Right kidney (tissue), 9 donors: ENCODE measurements at places on chromosomes 12 and 14.

DNA sequence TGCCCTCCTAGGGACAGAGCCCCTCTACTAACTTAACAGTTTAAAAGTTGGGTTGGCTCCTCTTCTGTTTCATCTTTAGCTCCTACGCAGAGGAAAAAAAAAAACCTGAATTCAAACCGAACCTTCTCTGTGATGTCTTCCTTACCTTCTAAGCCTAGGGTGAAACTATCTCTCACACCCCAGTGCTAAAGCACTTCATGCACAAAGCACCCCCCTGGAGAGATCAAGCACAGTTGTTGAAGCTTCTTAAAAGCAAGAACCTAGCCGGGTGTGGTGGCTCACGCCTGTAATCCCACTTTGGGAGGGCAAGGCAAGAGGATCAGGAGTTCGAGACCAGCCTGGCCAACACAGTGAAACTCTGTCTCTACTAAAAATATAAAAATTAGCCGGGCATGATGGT lies 37.6 kb downstream of the CORO1C start:
- no peak for DNase-seq

DNA sequence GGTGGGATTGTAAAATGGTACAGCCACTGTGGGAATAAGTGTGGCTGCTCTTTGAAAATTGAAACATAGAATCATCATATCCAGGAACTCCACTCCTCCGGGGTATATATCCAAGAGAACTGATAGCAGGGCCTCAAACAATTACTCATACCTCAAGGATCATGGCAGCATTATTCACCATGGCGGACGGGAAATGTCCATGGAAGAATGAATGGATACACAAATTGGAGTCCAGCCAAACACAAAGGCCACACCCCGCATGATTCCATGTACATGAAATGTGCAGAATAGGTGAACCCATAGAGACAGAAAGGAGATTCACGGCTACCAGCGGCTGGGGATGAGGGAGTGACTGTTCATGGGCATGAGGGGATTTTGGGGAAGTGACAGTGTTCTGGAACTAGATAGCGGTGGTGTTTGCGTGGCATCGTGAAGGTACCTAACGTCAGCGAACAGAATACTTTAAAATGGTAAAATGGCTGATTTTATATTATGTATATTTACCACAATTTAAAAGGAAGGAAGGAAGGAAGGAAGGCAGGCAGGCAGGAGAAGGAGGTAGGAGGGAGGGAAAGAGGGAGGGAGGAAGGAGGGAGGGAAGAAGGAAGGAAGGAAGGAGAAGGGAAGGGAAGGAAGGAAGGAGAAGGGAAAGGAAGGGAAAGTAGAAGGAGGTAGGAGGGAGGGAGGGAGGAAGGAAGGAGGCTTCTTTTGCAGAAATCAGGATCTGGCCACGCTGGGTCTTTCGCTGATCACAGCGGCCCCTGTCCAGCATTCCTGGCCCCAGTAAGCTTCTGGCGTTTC lies 14.1 kb upstream of the NCOR2 start:
- no peak for DNase-seq

DNA sequence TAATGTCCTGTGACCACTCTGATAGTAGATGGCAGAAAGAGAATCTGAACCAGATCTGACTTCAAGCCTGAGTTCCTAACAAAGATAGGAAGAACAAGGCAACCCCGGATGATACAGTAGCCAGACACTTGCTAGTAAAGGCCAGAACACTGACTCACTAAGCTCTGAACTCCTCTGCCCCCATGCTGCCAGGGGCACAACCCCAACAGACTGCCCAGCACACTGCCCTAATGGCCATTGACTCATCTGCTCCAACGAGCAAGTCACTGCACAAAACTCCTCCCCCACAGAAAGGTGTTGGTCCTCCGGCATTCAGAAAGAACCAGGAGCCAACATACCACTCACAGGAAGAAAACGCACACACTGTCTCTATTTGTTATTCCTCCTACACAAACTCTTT lies 179.6 kb upstream of the NUDT4 start:
- no peak for DNase-seq

DNA sequence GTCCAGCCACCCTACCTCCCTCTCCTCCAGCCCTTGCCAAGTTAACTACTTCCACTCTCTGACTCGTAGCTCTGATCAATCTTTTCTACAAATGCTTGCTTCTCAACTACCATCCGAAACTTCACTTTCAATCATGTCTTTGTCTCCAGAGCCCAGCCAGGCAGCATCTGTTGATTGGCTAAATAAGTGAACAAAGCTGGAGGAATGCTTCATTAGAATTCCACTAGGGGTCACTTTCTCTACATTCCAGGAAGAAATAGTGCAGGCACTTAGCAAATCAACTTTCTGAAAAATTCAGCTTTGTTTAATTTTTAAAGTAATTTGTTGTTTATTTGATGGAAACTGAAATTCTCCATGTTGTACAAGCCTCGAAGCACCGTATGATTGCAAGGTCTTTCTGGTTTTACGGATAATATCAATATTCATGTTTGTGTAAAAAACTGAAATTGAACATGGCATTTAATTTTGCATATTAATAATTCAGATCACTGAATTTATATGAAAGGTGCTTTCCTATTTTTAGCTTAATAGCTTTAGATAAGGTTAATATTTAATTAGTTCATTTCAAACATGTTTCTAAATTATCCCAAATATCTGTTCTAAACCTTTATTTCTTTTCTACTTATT lies 32.4 kb upstream of the HELB start:
- no peak for DNase-seq

DNA sequence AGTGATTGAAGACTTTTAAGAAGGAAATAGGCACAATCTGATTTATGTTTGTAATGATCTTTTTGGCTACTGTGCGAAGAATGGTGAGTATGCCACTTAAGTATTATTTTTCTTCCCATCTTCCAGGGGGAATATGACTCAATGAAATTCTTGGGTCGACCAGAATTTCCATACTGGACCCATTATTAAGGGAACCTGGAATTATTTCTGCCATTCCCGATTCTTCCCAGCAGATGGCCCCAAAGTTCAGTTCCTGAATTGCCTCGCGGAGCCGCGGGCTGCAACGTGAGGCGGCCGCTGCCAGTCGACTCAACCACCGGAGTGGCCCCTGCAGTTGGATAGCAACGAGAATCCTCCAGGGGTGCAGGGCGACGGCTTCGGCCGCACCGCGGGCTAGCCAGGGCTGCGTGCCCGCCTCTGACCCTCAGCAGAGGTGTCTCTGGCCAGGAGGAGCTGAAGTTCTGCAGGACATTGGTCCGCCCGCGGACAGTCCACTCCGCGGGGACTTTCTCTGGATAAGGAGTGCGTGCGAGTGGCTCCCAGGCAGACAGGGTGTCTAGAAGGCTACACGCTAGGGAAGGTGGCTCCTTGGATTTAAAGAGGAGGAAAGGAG lies 628 bp upstream of the TSHR start:
- DNase-seq, result peak; percentile 85

GRCh38 chr12:52052468-52053186 lies 1.4 kb downstream of the NR4A1 start:
- DNase-seq, result no peak

DNA sequence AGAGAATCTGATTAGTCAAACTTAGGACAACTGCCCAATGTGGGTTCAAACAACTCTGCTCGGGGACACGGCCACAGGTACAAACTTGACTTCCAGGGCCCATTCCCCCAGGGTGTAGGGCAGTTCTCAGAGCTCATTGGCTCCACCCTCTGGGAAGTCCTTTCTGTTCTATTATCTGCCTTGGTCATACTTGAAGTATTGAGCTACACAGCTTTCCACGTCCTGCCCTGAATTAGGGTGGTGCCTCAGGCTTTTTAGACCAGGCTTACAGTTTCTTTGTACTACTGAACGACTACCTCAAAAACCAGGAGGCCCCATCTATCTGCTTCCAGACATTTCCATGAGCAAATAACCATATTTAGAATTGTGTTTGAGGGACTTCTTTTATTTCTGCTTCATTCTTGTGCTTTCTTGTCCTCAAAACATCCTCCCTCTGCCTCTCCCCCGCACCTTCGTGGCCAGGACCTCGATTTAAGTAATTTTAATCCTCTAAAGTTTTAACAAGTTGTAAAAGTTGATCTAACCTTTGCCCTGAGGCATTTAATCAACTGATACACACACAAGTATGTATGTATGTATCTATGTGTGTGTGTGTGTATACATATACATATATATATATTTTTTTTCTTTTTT lies 281.7 kb upstream of the AMIGO2 start:
- peak; percentile 2 for DNase-seq

- no peak for DNase-seq
Measured at GRCh38 chr14:55248411-55248810, 22.8 kb upstream of the FBXO34 start.

- DNase-seq, result peak; percentile 66
Measured at GRCh38 chr14:103854822-103855733, 7.7 kb upstream of the PPP1R13B start.

- no peak for DNase-seq
Measured at GRCh38 chr12:130482448-130482847, 144.8 kb downstream of the PIWIL1 start.

GRCh38 chr14:66074537-66074936 lies 411.6 kb upstream of the CCDC196 start:
- DNase-seq, result no peak

GRCh38 chr14:87992346-87992717 lies 650 bp downstream of the GALC start:
- DNase-seq, result no peak

- no peak for DNase-seq
Measured at GRCh38 chr12:88562846-88563582, 17.3 kb downstream of the KITLG start.

GRCh38 chr12:25377469-25378177 lies 126.9 kb upstream of the KRAS start:
- DNase-seq, result no peak

GRCh38 chr12:74794522-74794921 lies 256.9 kb downstream of the ATXN7L3B start:
- DNase-seq, result no peak

DNA sequence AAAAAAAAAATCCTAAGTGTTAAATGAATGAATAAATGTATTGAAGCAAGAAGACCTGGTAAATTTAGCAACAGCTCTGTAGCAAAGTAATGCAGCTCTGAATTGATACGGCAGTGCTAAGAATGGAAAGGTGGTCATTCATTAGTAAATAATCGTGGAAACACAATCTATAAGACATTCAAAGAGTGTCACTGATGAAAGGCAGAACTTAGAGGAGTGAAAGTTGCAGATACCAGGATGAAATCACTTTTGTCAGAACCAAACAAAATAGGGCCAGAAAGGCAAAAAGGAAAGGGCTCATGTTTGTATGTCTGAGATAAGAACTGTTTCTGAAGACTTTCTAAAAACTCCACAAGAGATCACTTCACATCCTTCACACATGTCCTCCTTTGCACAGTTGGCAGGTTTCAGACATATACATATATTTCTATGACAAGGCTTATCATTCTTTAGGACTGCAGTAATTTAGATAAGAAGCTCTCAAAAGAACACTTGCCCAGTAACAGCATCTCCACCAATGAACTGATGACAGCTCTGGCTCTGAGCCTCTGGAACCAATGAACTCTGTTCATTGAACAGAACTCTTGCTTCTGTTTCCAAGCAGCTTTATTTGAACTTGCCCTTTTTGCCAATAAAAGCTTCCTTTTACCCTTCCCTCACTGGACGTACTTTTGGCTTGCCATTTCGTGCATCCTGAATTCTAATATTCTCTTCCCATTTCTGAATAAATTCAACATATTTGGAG lies 4.2 kb upstream of the LRR1 start:
- DNase-seq, result no peak

GRCh38 chr12:19695244-19696098 lies 256.2 kb downstream of the AEBP2 start:
- DNase-seq, result no peak

- no peak for DNase-seq
Measured at GRCh38 chr12:52073531-52074381, 4.0 kb downstream of the ATG101 start.

DNA sequence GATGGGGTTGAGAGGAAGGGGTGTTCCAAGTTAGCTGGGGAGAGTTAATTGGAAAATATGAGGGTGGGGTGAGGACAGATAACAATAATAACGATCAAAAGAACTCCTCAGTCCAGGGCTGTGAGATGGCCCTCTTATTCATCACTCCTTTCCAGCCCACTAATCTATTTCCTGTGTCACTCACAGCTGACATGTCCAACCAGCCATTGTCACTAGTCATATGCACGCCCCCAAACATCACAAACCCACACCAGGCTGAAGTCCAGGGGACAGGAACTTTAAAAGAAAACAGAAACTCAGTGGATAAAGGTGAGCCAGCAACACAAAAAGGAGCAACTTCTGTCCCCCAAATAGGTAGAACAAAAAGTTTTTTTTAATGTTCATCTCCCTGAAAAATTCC lies 911 bp downstream of the CALCOCO1 start:
- no peak for DNase-seq

- no peak for DNase-seq
Measured at GRCh38 chr12:51409846-51410245, 14.8 kb upstream of the SLC4A8 start.

GRCh38 chr12:57590479-57590863 lies 521 bp upstream of the PIP4K2C start:
- no peak for DNase-seq

DNA sequence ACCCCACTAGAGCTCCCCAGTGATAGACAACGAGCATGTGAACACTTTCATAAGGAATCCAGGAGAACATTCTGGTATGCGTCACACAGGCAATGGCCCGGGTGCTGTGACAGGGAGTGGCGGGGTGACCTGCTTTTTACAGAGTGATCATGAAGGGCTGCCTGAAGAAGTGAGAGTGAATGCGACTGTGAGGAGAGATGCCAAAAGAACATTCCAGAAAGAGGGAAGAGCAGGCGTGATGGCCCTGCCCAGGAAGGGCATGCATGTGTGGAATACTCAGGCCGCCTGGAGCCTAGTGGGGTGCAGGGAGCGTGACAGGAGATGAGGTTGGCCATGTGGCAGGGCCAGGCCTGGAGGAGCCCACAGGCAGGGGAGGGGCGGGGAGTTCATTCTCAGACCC lies 53.8 kb downstream of the FZD10 start:
- DNase-seq, result no peak

GRCh38 chr12:88944397-88944796 lies 364.1 kb upstream of the KITLG start:
- no peak for DNase-seq

GRCh38 chr14:90278199-90279175 lies 22.1 kb downstream of the PSMC1 start:
- no peak for DNase-seq

DNA sequence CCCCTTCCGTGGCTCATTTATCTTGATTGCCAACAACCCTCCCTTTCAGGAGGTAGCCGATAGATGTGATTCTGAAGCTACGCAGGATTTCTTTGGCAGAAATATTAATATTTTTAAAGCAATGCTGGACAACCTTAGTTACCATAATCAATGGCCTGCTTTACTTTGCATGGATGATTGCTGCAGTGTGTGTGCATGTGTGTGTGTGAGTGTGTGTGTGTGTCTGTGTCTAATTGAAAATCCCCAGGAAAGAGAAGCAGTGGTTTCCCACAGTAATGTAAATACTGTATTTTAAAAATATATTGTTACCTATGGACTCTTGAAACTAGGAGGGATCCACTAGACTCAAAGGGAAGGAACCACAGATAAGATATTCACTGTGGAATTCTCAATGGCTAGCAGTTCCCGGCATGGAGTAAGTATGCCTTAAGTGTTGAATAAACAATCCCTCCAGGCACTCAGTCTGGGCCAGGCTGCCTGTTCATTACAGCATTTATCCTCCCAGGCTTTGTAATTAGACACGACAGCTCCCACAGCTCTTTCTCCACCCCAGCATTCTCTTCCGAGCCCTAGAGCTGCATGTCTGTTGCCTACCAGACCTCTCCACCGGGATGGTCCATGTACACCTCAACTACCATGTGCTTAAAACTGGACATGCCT lies 22.5 kb upstream of the C14orf132 start:
- DNase-seq, result no peak
